NCI-H1105 (cell line): ENCODE measurements at places on chromosomes 7 and 10.

GRCh38 chr7:142878315-142878714 is 7.2 kb downstream of the TRPV6 start:
- DNase-seq: no peak

DNA sequence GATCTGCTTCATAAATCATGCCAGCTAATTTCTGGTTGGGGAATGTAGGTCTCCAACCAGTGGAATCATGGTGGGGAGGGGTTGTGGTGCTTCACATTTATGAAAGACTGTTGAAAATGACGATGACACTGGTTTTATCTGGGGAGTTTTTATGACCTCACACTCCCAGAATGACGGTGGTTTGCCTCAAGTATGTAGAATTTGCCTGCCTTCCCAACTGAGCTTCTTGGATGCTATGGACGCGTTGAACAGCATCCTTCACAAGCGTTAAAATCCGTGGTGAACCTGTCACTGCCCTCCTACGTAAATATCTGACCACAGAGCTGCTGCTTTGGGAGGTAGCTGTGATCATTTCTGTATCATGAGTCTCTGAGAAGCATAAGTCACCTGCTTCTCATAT is 3.3 kb downstream of the INSYN2A start:
- no peak for DNase-seq

- DNase-seq: no peak
Observed at GRCh38 chr10:115854740-115855435, 418.1 kb downstream of the GFRA1 start.

GRCh38 chr10:49119746-49120145 is 4.4 kb upstream of the VSTM4 start:
- no peak for DNase-seq

- no peak for DNase-seq
Observed at GRCh38 chr10:116952729-116953128, 52.3 kb downstream of the SHTN1 start.

DNA sequence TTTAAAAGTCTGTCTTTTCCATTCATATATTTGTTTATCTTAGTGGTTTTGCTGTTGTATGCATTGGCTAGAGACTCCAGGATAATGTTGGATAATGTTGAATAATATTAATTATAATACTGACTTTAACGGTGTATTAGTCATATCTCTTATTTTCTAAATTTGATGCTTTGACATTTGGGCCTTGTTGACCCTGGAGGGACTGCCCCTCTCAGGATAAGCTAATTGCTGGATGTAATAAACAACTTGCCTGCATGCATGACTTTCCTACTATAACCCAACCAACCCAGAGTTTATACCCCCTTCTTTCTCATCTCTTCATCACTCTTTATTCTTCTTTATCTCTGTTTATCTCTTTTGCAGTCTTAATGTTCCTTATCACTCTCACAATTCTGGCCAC is 90.9 kb upstream of the ABI1 start:
- DNase-seq: no peak

DNA sequence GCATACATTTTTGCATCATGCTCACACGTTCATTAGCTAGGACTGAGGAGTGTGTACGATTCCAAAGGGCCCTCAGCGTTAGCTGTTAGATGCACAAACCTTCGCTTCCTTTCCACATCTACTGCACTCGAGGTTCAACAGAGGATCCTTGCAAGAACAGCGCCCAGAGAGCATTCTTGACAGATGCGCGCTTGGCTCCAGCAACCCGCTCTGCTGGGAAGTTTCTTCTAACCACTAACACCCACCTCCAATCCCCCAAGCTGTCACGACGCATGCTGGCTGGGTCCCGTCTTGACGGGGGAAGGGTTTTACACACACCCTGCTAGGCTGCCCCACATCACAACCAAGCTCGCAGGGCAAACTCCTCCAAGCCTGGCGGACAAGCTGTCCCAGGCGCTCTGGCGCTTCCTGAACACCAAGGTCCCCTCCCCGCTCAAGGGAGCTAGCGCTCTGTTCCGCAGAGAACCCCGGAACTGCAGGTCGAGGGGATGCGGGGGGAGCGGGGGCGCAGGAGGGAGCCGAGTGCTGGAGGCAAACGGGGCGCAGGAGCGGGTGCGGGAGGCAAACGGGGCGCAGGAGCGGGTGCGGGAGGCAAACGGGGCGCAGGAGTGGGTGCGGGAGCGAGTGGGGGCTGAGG is 653 bp upstream of the ADRB1 start:
- DNase-seq: no peak

GRCh38 chr7:44061645-44062179 is 3.7 kb downstream of the PGAM2 start:
- DNase-seq: no peak

GRCh38 chr10:62614389-62615157 is 189.9 kb upstream of the ADO start:
- no peak for DNase-seq

GRCh38 chr7:42319631-42320030 is 82.6 kb upstream of the GLI3 start:
- no peak for DNase-seq

GRCh38 chr7:146660839-146661238 is 544.2 kb downstream of the CNTNAP2 start:
- DNase-seq: peak; percentile 73

DNA sequence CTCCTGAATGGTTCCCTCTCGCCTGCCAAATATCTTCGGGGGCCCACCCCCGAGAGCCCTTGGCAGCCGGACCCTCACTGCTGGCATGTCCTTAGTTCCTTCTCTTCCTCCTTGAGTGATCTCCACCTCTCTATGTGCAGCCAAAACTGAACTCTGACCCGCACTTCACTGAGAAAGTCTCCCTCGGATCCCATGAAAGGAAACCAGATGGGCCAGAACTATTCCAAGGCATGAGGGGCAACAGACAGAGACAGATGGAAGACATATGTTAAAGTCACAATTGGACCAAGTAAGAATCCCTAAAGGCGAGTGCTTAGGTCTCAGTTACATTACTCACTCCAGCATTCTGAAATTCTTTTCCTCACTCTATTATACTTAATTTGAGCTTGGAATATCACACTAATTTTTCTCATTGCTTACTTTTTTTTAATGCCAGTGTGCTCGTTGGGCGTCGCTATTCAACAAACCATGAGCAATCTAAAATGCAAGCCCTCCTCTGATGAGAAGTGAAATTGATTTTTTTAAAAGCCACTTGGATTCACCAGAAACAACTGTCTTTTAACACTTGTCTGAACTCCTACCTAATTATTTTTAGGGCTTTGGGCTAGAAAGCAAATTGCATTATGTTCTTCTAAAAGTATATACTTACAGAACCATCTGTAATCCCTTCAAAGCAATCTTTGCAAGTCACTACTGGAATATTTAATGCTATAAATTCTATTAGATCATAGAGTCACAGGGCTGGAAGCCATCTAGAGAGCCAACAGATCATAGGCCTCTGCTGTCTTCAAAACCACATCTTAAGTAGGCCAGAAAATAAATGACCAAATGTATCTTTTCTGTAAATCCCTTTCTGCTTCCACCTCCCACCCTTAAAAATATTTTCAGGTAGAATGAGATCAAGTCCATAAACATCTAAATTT is 43.3 kb upstream of the EZH2 start:
- no peak for DNase-seq

DNA sequence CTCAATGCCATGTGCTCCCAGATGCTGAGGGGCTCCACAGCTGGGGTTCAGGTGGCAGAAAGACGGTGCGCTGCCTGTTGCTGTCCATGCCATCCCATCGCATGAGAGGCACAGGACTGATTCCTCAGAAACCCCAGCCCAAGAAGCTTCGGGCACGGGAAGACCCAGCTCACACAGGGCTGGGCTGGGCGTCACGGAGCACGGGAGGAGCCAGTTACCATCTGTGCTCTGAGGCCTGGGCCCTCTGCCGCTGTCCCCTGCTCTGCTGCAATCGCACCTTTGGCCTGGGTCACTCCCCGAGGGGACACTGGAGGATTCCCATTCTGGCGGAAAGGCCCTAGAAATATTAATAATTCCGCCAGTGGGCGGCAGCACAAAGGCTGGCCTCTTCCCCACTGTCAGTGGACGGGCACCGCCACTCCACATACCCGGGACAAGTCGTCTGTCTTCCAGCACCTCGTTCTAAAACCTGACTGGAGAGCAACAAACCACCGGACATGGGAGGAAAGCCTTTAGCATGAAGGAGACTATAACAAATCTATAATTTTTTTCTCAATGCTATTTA is 92.1 kb downstream of the PIP4K2A start:
- no peak for DNase-seq

- DNase-seq: no peak
Observed at GRCh38 chr7:141663081-141663849, 38.7 kb downstream of the DENND11 start.

DNA sequence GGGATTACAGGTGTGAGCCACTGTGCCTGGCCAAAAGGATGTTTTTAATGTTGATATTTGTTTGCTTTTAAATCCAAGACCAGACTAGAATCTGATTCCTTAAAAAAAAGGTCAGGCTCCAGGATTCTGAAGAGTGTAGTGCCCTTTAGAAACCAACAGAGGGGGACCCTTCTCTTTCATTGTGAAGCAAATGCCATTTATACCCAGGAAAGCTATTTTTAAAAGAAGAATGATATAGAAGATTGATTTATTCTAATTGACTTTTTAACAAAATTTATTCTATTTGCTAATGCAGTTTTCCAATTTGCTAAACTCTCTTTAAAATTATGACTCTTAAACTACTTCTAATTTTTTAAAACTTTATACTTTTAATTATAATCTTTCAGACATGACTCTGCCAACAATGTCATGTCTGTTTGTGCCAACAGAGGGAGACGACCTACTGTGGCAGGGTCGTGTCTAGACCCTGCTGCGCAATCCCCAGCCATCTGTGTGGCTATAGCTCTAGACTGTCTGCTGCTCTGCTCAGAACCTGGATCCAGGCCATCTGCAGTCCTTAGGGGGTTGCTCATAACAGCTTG is 201.0 kb upstream of the IMMP2L start:
- DNase-seq: peak; percentile 18

DNA sequence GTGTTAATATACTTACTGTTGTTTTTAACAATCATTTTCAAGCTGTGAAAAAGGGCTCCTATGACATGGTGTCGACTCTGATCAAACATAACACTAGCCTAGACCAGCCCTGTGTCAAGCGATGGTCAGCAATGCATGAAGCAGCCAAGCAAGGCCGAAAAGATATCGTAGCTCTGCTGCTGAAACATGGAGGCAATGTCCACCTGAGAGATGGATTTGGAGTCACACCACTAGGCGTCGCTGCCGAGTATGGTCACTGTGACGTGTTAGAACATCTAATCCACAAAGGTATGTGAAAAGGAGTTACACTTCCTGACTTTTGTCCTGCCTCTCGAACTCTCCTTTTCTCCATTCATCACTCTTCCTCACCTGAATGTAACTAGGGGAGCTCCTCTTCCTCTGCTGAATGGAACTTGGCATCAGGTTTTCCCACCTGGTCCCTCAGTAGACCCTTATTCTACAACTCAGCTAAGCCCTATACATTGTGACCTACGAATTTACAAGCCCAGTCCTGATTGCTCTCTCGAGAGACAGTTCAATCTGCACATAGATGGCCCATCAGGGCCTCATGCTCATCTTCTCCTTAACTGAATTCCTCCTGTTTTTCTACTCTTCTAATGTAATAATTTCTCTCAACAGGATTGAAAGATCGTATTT is 23.0 kb downstream of the ASB15 start:
- DNase-seq: no peak

DNA sequence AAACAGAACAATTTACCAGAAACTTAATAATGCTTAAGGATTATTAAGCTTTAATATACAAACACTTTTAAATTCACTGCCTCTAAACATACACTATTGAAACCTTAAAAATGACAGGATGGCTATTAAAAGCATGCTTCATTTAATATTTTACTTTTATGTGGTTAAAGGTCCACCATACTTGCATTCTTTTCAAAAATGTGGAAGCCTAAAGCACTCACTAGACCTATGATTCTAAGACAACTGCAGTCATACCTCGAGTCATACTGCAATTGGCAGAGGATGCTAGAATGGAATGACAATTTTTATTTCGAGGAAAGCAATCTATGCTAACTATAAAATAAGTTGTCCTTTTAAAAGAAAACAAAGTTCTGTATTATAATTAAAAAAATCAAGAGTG is 85.3 kb downstream of the PIP4K2A start:
- no peak for DNase-seq

- no peak for DNase-seq
Observed at GRCh38 chr7:80288175-80289122, 153.8 kb downstream of the GNAI1 start.

DNA sequence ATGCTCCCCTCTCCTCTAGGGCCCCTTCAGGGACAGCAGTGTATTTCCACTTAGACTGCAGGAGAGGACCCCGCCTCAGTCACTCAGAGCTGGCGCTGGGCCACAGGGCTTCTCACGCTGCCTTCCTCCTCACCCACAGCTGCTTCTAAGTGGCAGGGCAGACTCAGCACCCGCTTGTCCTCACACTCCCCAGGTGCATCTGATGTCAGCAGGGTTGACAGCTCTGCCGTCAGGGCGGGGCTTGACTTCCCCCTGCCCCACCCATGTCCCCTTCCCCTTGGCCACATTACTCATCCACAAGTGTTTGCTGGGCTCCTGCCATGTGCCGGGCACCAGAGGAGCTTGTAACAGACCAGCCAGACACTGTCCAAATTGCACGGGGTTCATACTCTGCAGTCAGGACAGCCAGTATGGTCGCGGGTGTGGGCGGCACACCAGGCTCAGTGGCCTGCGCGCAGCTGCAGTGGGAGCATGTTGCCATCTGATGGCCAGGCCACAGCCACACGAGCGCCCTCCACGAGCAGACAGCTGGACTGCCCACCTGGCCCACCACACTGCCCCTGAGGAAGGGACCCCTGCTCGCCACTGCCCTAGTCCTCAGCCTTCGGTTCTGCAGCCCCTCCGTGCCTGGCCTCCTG is 29.3 kb upstream of the TTYH3 start:
- DNase-seq: no peak

DNA sequence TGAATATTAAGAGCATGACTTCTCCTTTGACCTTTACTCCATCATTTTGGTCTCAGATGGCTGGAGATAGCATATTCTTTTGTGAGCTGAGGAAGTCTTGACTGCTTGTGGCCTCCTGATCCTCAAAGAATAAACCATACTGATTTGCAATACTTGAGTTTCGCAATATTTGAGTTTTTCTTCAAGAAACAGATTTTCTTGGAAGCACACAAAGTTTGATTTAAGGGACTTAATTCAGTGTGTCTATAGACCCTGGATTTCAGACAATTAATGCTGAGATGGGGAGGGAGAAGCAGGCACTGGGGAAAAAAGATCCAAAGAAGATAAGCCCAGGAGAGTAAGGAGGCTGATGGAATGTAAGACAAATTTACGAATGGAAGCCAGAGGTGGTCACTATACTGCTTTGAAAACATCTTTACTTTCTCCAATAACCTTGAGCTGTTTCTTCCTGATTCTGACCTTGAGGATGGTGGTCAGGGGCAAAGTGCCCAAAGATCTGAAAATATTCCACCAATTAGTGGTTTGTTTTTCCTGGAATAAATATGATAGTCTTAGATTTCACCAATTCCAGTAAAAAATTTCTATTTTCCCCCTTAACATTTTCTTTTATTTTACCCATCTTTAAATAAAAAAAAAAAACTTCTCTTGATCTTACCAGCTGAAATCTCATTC is 7.5 kb downstream of the EPDR1 start:
- no peak for DNase-seq

GRCh38 chr10:104021246-104021645 is 54.3 kb downstream of the SLK start:
- DNase-seq: no peak

- DNase-seq: peak; percentile 89
Observed at GRCh38 chr7:143287935-143288826, at the start of gene CASP2. CASP2 (plus strand) TSS chr7:143288351; CDS start chr7:143288456, 105 bp downstream.

- no peak for DNase-seq
Observed at GRCh38 chr10:13794992-13795612, 208.3 kb downstream of the PRPF18 start.
